NCI-H446 (cell line): ENCODE measurements at places on chromosomes 6 and 20.

DNA sequence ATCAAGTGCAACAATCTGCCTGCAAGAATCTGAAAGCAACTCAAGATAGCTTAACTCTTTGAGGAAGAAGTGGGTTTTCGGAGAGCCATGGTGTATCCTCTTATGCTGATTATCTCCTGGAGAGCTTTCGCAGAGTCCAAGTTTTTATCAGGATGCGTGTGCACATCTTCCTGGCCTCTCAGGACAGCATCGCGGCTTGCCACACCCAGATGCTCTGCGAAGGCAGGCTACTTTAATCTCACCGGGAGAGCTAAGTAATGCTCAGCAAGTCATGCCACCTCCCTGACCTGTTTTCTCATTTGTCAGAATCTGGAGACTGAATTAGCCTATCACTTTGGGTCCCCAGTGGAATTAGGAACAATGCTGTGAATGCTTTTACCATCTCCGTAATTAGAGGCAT is 52.9 kb downstream of the TTI1 start:
- DNase-seq: no peak

GRCh38 chr6:122995921-122996793 is at the start of gene CLVS2:
TSS of gene CLVS2 (plus strand) at chr6:122996235. CDS start at chr6:122997778, 1,543 bp downstream.
- DNase-seq: peak; percentile 74

GRCh38 chr6:57158658-57159057 is 13.5 kb upstream of the BAG2 start:
- no peak for DNase-seq

GRCh38 chr6:22294301-22294700 is 2.5 kb downstream of the PRL start:
- DNase-seq: no peak

DNA sequence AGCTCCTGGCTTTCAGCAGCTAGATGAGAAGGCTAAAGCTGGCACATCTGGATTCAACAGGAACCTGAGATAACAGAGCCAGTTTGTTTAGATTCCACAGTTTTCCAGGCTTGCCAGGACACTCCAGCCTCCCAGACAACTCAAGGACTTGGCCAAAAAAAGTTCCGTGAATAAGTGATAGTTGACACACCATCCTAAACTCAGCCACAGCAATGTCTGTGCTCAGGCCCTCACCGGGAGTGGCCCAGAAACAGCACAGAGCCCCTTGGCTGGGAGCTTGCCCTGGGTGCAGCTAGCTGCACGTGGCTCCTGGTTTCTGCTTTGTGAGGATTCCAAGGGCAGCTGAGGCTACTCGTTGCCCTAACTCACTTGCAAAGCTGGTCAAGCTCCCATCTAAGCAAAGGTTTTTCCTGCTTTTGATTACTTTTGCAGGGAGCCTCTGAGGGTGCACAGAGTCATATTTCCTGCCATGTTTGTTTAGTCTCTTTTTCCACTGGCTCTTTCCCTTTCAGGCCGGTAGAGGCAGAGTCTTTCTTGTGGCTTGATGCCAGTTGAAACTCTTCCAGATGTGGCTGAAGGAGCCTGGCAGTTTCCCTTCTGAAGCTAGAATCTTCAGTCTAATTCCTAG is 118.3 kb upstream of the ECI2 start:
- DNase-seq: no peak

- no peak for DNase-seq
Measured at GRCh38 chr6:39901670-39902069, 32.6 kb downstream of the MOCS1 start.

- DNase-seq: peak; percentile 79
Measured at GRCh38 chr20:35463455-35464300, 8.3 kb downstream of the CEP250 start.

DNA sequence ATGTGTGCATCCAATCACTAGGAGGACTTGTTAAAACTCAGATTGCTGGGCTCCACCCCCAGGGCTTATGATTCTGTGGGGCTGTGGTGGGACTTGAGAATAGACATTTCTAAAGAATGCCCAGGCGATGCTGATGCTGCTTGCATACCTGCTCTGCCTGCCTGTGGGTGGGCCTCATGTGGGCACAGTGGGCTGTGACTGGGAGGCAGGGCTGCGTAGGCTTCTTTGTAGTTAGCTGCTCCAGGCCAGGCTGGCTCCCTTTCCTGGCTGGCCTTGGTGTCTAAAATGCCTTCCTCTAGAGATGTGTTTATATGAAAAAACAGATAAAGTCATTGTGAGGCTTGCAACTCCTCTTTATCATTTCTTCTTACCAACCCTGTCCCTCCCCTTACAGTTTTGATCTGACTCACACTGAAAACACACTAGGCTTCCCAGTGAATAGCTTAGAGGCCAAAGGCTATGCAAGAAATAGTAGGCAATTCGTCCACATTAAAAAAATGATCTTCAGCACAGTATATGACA is 495.5 kb upstream of the MAP3K7 start:
- no peak for DNase-seq

GRCh38 chr6:1315560-1316386 is 3.9 kb downstream of the FOXQ1 start:
- no peak for DNase-seq

DNA sequence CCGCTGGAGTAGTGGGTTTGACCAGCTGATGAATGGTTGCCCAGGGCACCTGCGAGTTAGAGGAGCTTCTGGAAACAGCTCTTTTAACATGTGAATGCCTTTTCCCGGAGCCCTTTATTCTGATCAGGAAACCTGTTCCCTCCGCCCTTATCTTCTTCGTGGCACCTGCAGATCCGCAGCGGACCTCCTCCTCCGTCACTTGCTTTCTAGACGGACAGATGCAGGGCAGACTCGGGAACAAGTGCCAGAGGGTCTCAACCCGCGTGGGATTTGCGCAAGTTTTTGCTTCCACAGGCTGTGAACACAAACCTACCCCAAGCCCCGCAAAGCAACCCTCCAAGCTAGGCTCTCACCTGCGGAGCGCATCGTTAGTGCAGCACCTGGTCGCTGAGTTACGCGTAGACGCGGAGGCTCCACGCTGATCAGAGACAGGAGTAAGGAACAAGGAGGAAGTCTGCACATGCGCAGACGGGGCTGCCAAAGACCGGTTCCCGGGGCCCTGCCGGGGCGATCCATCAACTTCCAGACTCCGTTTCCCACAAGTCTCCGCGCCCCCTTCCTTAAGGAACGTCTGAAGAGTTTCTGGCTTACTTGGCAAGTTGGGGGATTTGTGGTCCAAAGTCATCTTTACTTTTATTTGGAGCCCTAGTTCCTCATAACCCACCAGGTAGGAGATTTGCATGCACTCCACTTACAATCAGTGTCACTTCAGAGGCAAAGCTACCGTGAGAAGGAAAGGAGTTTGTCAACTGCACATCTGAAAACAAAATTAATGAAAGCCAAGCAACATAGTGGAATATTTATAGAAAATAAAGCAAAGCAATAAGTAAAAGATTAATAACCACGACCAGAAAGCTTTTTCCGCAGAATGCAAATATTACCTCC is 52.7 kb upstream of the ELMO2 start:
- no peak for DNase-seq

- DNase-seq: no peak
Measured at GRCh38 chr20:18416486-18416885, 50.3 kb downstream of the DZANK1 start.

DNA sequence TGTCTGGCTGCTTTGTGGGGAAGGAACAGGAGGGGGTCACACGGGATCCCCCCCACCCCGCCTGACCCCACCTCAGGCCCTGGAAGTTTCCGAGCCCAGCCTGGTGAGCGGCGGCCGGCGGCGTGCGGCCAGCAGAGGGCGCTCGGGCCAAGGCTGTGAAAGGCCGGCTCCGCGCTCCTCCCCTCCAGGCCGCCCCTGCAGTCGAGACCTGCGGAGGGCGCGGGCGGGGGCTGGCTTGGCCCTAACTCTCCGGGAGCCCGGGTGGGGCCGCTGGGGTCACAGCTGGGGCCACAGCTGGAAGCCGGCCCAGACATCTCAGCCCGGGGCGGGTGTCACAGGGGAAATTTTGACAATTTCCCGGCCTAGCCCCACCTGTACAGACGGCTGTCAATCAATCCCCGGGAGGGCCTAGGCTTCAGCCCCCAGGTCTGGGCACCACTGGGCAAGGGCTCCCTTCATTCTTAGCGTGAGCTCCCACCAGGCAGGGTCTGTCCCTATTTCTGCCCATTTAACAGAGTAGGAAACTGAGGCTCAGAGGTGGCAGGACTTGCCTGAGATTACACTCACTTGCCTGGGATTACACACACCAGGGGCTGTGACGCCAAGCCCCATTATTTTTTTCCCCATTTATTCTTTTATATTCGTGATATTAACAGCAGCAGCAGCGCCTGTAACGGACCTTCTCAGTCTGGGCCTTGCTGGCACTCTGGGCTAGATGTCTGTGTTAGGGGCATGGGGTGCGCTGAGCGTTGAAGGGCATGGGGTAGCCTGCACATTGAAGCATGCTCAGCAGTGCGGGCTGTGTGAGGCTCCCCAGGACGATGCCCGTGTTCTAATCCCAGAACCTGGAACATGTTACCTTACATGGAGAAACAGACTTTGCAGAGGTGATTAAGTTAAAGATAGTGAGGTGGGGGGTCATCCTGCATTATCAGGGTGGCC is 23.0 kb downstream of the ZBP1 start:
- DNase-seq: peak; percentile 64

GRCh38 chr6:147779624-147780023 is 271.1 kb downstream of the SAMD5 start:
- DNase-seq: no peak

GRCh38 chr20:35831029-35831428 is 59.2 kb downstream of the PHF20 start:
- DNase-seq: no peak

GRCh38 chr6:11692451-11693376 is 85.9 kb downstream of the ADTRP start:
- DNase-seq: peak; percentile 5

DNA sequence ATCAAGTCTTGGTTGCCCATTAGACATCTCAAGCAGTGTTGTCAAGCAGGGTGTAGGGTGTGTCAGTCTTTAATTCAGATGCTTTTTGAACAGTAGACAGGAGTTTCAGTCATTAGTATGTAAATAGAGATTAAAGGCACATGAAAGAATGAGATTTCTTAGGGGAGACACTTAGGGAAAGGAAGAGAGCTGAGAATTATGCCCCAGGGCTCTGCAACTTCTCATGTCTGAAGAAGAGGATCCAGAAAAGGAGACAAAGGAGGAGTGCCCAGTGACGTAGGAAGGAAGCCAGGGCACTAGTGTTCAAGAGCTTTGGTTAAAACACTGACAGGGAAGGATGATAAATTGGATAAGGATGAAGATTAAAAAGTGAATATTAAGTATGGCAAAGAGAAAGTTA is 569.7 kb downstream of the NKAIN2 start:
- DNase-seq: no peak

DNA sequence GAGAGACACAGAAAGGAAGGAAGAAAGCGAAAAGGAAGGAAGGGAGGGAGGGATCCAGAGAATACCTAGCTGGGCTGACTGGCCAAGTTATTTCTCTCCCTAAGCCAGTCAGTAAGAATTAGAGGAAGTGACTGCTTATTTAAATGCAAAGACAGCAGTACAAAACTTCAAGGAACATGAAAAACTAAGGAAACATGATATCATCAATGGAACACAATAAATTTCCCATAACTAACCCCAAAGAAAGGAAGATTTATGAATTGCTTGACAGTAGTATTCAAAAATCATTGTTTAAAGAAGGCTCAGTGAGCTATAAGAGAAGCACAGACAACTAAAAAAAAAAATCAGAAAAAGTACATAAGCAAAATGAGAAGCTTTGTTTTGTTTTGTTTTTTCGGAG is 252.3 kb upstream of the SASH1 start:
- DNase-seq: no peak

- DNase-seq: no peak
Measured at GRCh38 chr6:161575523-161576254, 301.8 kb upstream of the AGPAT4 start.

DNA sequence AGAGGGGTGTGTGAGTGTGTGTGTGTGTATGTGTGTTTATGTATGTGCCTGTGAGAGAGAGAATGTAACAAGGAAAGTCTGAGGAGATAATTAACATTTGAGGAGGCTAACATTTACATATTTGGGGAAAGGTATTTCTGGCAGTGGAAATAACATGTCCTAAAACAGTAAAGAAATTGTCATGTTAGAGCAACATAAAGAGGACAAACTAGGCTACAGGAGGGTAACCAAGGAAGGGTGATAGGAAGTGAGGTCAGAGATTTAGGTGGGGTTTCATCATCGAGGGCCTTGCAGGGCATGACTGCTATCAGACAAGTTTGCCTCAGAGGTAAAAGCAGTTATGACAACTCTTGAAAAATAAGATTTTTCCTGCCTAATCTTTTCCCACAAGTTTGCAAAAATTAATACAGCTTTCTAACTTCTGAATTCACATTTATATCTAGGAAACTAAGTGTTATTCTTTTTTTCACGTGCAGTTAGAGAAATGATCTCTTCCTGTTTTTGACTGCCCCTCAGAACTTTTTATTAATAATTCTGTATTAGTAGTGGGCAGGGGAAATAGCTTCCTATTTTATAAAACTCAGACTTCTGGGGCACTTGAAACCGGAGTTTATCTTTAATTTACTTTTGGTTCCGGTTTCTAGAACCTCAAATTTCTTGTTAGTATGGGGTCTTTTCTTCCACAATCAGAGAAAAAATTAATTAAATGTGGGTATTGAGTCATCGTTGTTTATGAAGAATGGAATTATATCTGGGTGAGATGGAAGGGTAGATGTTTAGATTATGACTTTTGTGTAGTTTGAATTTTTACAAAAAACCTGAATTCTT is 30.5 kb upstream of the RHAG start:
- no peak for DNase-seq

- DNase-seq: no peak
Measured at GRCh38 chr6:170166511-170167122, 124.3 kb downstream of the DLL1 start.

DNA sequence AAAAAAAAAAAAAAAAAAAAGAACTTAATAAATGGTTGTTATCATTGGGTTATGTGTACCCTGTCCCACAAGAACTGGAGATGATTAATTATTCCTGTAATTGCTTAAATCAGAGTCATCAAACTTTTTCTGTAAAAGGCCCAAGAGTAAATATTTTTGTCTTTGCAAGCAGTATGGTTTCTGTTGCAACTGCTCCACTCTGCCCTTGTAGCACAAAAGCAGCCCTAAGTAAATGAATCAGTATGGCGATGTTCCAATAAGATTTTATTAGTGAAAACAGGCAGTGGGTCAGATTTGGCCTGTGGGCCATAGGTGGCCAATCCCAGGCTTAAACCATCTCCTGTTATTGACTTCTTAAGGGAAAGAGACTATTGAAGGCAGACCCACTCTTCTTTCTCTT is 252.7 kb downstream of the TSHZ2 start:
- DNase-seq: no peak

DNA sequence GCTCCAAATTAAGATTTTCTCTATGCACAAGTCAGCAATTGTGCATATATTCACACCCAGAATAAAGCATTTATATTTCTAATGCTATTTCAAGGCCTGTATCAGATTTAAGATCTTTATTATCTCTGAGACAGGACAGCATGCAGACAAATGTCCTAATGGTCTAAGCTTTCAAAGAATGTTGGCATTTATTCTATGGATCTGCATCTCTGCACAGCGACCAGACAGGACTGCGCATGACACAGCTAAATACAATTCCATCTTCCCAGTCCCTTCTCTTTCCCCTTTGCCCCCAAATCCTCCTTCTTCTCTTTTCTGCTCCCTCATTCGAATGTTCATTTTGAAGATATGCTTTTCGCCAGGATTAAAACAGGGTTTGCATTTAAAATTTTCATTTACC is 478.5 kb downstream of the PKHD1 start:
- no peak for DNase-seq

- DNase-seq: no peak
Measured at GRCh38 chr6:19714434-19715166, 122.6 kb upstream of the ID4 start.
